Glutamatergic neuron (in vitro differentiated cells): ENCODE measurements at places on chromosomes 3 and 15. TPM values are rescaled to one million over a fixed set of nuclear protein-coding genes. Genes with fewer than 3 reads are reported as not detected.

DNA sequence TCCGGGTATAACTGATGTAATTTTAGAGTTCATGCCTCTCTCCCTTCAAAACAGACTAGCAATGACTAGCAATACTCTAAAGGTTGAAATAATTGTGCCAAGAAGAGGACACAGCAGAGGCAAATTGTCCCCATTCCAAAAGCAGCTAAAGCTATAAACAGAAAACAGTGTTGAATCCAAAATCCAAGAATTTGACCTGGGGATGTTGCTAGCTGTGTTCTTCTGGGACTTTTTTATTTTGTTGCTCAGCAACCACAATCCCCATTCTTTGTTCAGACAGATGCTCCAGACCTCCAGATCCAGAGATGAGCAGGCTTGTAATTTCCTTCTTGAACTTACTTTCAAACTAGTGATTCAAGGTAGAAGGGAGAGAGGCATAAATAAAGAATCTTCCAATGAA, 191.5 kb downstream of the FOXB1 start:
- H3K27ac ChIP-seq, result no peak overlapping the region
- no peaks in the 10 kb centered on the region for H3K4me1 ChIP-seq

GRCh38 chr15:77568014-77568972, 64.4 kb downstream of the LINGO1 start:
- DNase-seq, result no peak
- no peaks in the 10 kb centered on the region for H3K36me3 ChIP-seq
- H3K27ac ChIP-seq, result no peak overlapping the region
- H3K4me1 ChIP-seq, result peaks cover 31% of the 10 kb centered on the region
- H3K27me3 ChIP-seq, result peaks cover 6% of the 10 kb centered on the region

- H3K27me3 ChIP-seq, result peaks cover 2% of the 10 kb centered on the region
- H3K27ac ChIP-seq, result no peak overlapping the region
- no peak overlapping the region for H3K4me3 ChIP-seq
These were observed 243.8 kb upstream of the CHRM5 start for GRCh38 chr15:33724321-33725036.

DNA sequence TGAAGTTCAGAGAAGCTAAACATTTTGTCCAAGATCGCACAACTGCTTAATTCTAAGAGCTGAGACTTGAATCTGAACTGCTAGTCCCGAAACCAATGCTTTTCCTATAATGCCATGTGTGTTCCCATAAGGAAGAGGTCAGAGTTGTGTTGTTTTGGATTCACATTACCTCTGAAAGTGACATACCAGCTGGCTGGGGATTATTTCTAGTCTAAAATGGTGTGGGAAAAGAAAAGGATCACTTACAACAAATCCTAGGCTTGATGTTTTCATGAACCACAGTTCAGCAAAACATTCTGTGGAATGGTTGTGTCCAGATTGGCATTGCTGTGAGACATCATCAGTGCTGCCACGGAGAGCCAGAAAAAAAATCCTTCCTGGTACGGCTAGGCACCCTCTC, 35.0 kb upstream of the LRRC3B start:
- no peak overlapping the region for H3K4me3 ChIP-seq
- no peak overlapping the region for H3K27ac ChIP-seq
- no peaks in the 10 kb centered on the region for H3K36me3 ChIP-seq
- no peaks in the 10 kb centered on the region for H3K4me1 ChIP-seq

DNA sequence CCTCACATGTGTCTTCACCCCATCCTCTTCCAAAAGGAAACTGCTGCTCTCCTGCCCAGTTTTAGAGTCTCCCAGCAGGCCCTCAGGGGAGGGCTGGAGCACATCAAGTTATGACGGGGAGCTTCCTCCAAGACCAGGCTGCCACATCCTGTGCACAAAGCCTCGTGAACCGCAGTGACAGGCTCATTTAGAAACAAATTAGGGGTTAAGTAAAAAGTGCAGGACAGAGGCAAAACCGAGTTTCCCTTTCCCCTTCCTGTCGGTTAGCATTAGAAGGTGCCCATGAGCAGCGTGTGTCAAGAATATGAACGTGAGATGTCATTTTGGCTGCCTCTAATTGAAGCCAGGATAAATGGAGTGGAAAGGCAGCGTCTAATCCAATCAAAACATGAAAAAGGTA, 199.7 kb downstream of the ARRDC4 start:
- no peak for DNase-seq
- H3K4me3 ChIP-seq, result no peak overlapping the region
- H3K27ac ChIP-seq, result no peak overlapping the region
- no peaks in the 10 kb centered on the region for H3K27me3 ChIP-seq

DNA sequence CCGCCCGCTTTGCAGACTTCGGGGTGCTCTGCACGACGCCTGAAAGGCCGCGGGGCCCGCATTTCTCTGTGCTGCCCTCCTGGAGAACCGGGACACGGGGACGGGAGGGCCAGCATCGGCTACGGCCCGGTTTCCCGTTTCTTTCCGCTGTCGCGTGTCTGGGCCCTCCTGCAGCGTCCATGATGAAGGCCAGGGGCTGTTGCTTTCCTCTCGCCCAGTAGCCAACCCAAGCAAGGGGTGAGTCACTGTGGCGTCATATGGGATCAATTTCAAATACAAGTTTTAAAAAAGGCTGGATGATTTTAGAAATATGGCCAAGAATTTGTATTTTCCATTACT, 435 bp downstream of the SLC35G2 start:
- peak overlapping the region; percentile 100 for H3K4me3 ChIP-seq
- peaks cover 7% of the 10 kb centered on the region for H3K36me3 ChIP-seq
- H3K27me3 ChIP-seq, result peaks cover 6% of the 10 kb centered on the region
- peak overlapping the region; percentile 100 for H3K27ac ChIP-seq
- DNase-seq, result peak; percentile 40
- H3K4me1 ChIP-seq, result peaks cover 11% of the 10 kb centered on the region

GRCh38 chr3:177089901-177090300, 107.4 kb downstream of the TBL1XR1 start:
- no peak overlapping the region for H3K4me3 ChIP-seq
- H3K4me1 ChIP-seq, result peaks cover 8% of the 10 kb centered on the region
- H3K36me3 ChIP-seq, result peaks cover 6% of the 10 kb centered on the region
- no peak for DNase-seq

GRCh38 chr3:140494970-140495369, 182.9 kb upstream of the TRIM42 start:
- H3K4me3 ChIP-seq, result no peak overlapping the region
- H3K36me3 ChIP-seq, result no peaks in the 10 kb centered on the region
- DNase-seq, result no peak

GRCh38 chr3:84906065-84906464, 52.7 kb upstream of the CADM2 start:
- H3K27me3 ChIP-seq, result peaks cover 3% of the 10 kb centered on the region
- no peak overlapping the region for H3K27ac ChIP-seq

MOBP gene
- not detected for total RNA-seq

- H3K4me3 ChIP-seq, result no peak overlapping the region
- no peak overlapping the region for H3K27ac ChIP-seq
- H3K4me1 ChIP-seq, result peaks cover 7% of the 10 kb centered on the region
- peaks cover 3% of the 10 kb centered on the region for H3K27me3 ChIP-seq
- no peaks in the 10 kb centered on the region for H3K36me3 ChIP-seq
These were observed 33.0 kb downstream of the GNB5 start for GRCh38 chr15:52158084-52158765.

USP19 gene
- total RNA-seq, result 83.1 TPM

DNA sequence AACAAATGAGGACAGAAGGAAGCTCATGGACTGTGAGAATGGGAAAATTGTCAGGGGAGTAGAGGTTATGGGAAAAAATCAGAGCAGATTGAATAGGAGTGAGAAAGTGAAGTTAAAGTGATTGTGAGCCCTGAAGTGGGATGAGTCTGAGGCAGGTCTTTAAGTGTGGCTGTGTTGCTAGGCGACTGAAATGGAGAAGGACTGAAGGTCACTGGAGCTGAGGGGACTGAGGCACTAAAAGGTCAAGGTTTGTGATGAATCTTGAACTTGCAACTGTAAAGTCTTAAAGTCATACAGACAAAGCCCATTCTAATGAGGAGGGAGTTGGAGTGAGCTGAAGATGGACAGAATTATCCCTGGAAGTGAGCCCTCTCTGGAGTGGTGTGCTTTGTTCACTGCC, 518.9 kb downstream of the TUSC7 start:
- no peak overlapping the region for H3K4me3 ChIP-seq
- H3K4me1 ChIP-seq, result peaks cover 18% of the 10 kb centered on the region
- no peaks in the 10 kb centered on the region for H3K27me3 ChIP-seq
- DNase-seq, result no peak
- H3K27ac ChIP-seq, result no peak overlapping the region
- H3K36me3 ChIP-seq, result no peaks in the 10 kb centered on the region

PARP14 gene
- 0.05 TPM for total RNA-seq

- H3K4me1 ChIP-seq, result peaks cover 3% of the 10 kb centered on the region
- no peak overlapping the region for H3K27ac ChIP-seq
- no peaks in the 10 kb centered on the region for H3K27me3 ChIP-seq
- no peak for DNase-seq
- no peak overlapping the region for H3K4me3 ChIP-seq
These were observed 68.2 kb downstream of the RAB11A start for GRCh38 chr15:65937476-65937875.

GRCh38 chr15:67010898-67011616, 54.3 kb upstream of the SMAD3 start:
- H3K27ac ChIP-seq, result no peak overlapping the region
- DNase-seq, result no peak
- no peak overlapping the region for H3K4me3 ChIP-seq
- H3K27me3 ChIP-seq, result no peaks in the 10 kb centered on the region

DNA sequence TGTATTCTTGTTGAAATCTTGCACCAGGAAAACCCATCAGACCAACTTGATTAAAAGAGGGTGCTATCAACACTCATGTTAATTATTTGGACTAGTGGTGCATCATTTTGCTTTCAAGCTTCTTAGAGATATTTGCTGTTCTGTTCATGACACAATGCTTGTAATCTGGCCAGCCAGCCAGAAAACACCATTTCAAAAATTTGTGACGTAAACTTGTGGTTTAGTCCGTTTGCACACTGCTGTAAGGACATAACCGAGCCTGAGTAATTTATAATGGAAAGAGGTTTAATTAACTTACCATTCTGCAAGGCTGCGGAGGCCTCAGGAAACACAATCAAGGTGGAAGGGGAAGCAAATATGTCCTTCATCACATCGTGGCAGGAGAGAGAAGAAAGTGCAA, 374.3 kb upstream of the TGFBR2 start:
- H3K36me3 ChIP-seq, result no peaks in the 10 kb centered on the region
- DNase-seq, result no peak
- peak overlapping the region; percentile 21 for H3K27ac ChIP-seq
- peaks cover 23% of the 10 kb centered on the region for H3K4me1 ChIP-seq
- no peaks in the 10 kb centered on the region for H3K27me3 ChIP-seq

DNA sequence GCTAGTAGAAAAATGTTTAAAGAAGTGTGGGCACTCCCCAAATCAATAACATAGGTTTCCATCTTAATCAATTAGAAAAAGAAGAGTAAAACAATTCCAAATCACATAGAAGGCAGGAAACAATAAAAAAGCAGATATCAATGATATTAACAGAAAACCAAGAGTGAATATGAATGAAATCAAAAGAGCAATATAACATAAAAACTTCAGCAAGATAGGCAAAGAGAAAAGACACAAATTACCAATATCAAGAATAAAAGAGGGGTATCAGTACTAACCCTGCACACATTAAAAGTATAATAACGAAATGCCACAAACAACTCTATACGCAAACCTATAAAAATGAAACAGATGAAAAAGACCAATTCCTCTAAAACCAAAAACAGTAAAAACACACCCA, 19.6 kb downstream of the DMXL2 start:
- H3K36me3 ChIP-seq, result peaks cover 12% of the 10 kb centered on the region
- no peak overlapping the region for H3K27ac ChIP-seq

DNA sequence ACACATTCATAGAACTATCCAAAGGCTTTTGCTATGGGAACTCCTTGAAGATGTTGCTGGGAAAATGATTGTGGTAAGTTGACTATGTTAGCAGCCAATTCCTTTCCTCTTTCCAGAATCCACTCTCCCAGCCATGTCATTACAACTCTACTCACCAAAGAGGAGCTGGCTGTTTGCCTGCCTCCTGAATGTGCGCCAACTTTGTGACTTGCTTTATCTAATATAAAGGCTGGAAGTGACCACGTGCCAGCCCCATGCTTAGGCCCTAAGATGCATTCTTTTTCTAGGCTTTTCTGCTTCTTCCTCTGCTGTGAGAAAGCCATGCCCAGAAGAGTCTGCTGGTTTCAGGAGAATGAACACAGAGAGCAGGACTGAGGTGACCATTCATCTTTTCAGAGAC, 182.2 kb downstream of the GABRB3 start:
- no peak overlapping the region for H3K4me3 ChIP-seq
- peaks cover 3% of the 10 kb centered on the region for H3K4me1 ChIP-seq
- peaks cover 6% of the 10 kb centered on the region for H3K27me3 ChIP-seq
- H3K27ac ChIP-seq, result no peak overlapping the region
- no peak for DNase-seq
- peaks cover 6% of the 10 kb centered on the region for H3K36me3 ChIP-seq

DNA sequence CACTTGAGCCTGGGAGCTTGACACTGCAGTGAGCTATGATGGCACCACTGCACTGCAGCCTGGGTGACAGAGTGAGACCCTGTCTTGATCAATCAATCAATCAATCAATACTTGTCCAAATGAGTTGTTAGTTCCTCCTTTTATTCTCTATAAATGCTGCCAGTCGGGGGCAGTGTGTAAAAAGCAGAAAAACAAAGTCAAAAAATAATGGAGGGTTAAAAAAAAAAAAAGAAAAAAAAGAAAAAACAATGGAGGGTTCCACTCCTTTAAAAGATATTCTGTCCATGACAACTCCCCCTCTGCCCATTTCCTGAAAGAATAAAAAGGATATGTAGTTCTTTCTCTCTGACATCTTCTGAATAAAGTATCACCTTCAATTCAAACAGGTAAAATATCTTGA, 1068.6 kb downstream of the FHIT start:
- no peaks in the 10 kb centered on the region for H3K27me3 ChIP-seq
- no peaks in the 10 kb centered on the region for H3K4me1 ChIP-seq
- H3K27ac ChIP-seq, result no peak overlapping the region
- no peak for DNase-seq
- no peak overlapping the region for H3K4me3 ChIP-seq

DNA sequence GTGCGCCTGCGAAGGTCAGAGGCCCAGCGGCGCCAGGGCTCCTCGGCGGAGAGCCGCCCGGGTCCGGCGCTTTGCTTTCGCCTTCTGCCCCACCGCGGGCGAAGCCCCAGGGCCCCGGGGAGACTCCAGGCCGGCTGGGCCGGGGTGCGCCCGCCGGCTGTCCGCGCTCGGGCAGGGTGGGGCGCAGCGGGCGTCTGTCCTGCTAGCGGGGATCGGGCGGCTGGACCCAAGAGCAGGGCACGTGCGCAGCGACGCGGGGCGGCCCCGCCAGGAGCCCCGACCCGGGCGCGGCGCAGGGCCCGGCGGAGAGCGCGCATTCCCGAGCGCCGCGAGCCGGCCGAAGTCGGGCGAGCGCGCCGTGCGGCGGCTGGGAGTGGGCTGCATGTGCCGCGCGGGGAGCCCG, 569 bp upstream of the ALDH1A3 start:
- no peak overlapping the region for H3K27ac ChIP-seq
- peak; percentile 37 for DNase-seq
- H3K4me3 ChIP-seq, result peak overlapping the region; percentile 85
- H3K36me3 ChIP-seq, result no peaks in the 10 kb centered on the region

GRCh38 chr3:150759947-150760346, 3.0 kb downstream of the SIAH2 start:
- H3K36me3 ChIP-seq, result no peaks in the 10 kb centered on the region
- no peak overlapping the region for H3K27ac ChIP-seq
- H3K4me1 ChIP-seq, result peaks cover 11% of the 10 kb centered on the region

GRCh38 chr3:52121813-52122212, 32.4 kb downstream of the POC1A start:
- peaks cover 1% of the 10 kb centered on the region for H3K27me3 ChIP-seq
- peaks cover 6% of the 10 kb centered on the region for H3K4me1 ChIP-seq
- H3K4me3 ChIP-seq, result no peak overlapping the region

ANKUB1 gene
- total RNA-seq, result not detected
